ENCODE measurements at places on chromosomes 12 and 14.

- DNase-seq = no peak
Measured at GRCh38 chr14:76829013-76829365, 2.8 kb downstream of the LRRC74A start.

- no peak for DNase-seq
Measured at GRCh38 chr14:85281921-85282320, 248.0 kb upstream of the FLRT2 start.

DNA sequence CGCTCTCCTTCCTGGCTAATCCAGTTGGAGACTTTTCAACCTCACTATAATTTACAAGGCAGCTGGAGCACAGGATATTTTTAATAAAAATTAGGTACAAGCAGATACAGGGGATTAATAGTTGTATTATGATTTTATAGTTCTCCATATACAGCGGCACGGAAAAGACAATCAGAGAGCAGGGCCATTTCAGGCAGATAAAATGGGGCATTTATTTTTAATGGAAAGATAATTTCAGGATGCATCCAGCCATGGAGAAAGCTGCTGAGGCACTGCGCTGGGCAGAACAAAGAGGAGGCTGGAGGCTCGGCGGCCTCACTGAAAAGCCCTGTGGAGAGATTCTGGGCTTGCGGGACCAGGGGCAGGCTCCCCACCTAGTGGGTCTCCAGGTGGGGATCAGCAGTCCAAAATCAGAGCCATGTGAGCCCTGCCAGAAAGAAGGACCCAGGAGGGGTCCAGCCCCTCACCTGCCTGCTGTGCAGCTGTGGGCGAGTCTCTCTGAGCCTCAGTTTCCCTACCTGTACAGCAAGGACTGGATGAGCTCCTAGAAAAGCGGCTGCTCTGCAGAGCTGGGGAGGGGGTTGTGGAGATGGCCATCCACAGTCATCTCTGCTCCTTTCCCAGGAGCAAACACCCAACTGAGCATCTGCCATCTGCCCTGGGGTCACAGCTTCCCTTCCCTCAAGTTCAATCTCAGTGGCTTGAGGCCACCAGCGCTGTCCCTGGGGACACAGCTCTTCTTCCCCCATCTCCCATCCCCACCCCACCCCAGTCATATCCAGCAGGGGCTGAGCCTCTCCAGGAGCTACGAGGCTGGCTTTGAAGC lies 23.9 kb upstream of the C14orf180 start:
- no peak for DNase-seq

DNA sequence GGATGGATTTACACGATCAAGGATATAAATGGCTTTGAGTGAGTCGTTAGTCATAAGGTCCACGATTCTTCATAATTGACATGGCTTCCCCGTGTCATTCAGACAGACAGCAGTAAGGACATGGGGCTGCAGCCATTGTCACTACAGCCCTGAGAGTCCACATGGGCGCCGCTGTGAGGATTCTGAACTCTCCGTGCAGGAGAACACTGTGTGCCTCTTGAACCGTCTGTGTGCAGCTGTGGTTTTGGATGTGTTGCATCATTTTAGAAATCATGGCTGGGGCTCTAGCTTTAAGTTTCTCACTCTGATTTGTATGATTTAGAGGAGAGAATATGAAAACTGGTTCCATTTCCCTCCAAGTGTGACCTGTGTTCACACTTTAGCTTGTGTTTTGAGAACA lies 47.2 kb downstream of the NPAS3 start:
- no peak for DNase-seq

- DNase-seq = no peak
Measured at GRCh38 chr12:57010627-57011247, 4.4 kb upstream of the ZBTB39 start.

GRCh38 chr14:98187281-98187680 lies 1084.7 kb downstream of the BCL11B start:
- no peak for DNase-seq

GRCh38 chr14:103071544-103072251 lies 12.3 kb upstream of the LBHD2 start:
- DNase-seq = no peak

- DNase-seq = no peak
Measured at GRCh38 chr12:106220536-106220935, 27.3 kb downstream of the CKAP4 start.

GRCh38 chr12:23049180-23049579 lies 424.2 kb downstream of the ETNK1 start:
- peak; percentile 37 for DNase-seq

- DNase-seq = peak; percentile 51
Measured at GRCh38 chr14:95614349-95614748, 71.9 kb upstream of the TCL1B start.

DNA sequence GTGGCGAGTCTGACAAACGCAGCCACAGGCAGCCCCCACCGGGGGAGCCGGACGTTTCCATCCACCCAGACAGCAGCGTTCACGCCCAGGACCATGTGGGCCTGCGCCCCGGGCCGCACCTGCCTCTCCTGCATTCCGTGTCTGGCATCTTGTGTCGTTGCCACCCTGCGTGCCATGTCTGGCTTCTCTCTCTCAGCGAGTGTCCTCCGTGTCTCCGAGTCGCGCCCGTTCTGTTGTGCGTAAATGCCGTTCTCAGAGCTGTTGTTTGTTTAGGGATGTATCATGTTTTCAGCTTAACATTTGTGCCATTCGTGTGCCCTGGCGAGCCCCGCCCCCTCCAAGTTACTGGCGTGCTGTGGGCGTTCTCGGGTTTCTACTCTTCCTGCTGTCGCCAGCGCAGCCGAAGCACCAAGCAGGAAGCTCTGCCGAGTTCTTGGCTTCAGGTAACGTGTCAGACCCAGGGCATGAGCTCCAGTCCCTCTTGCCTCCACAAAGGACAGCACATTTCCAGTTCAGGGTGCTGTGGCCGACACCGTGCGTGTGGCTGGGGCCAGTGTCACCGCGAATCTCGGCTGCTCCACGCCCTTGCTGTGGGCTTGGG lies 34.6 kb downstream of the NOC4L start:
- peak; percentile 59 for DNase-seq

DNA sequence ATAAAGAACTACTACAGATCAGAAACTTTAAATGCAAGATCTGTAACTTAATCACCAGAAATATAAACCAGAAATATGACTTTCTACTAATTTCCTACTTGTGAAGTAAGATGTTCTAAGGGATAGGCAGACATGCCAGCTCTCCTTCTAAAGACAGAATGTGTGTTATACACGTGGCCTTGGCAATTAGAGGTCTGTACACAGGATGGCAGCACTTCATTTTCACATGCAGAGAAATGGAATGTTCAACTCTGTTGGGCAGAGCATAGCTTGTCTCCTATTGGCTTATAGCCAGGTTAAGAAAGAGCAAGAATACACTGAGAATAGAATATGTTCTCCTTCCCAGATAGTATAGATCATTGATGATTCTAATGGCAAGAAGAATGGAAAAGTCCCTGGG lies 403.8 kb downstream of the DAD1 start:
- DNase-seq = peak; percentile 0

DNA sequence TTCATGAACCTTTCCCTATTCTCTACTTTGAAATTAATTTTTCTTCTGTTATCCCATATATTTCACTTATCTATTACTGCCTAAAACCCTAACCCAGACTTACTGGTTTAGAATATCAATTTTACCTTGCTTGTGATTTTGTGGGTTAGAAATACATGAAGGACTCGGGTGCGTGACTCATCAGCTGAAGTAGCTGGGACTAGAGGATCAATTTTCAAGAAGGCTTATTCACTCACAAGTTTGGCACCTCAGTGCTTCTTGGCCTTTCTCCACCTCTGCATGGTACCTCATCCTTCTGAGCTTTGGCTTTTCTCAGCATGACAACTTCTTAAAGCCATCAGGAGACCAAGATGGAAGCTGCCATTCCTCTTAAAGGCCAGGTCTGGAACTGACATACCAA lies 57.8 kb downstream of the TMEM117 start:
- DNase-seq = no peak

GRCh38 chr12:121376754-121377697 lies 22.9 kb upstream of the RNF34 start:
- DNase-seq = peak; percentile 47

DNA sequence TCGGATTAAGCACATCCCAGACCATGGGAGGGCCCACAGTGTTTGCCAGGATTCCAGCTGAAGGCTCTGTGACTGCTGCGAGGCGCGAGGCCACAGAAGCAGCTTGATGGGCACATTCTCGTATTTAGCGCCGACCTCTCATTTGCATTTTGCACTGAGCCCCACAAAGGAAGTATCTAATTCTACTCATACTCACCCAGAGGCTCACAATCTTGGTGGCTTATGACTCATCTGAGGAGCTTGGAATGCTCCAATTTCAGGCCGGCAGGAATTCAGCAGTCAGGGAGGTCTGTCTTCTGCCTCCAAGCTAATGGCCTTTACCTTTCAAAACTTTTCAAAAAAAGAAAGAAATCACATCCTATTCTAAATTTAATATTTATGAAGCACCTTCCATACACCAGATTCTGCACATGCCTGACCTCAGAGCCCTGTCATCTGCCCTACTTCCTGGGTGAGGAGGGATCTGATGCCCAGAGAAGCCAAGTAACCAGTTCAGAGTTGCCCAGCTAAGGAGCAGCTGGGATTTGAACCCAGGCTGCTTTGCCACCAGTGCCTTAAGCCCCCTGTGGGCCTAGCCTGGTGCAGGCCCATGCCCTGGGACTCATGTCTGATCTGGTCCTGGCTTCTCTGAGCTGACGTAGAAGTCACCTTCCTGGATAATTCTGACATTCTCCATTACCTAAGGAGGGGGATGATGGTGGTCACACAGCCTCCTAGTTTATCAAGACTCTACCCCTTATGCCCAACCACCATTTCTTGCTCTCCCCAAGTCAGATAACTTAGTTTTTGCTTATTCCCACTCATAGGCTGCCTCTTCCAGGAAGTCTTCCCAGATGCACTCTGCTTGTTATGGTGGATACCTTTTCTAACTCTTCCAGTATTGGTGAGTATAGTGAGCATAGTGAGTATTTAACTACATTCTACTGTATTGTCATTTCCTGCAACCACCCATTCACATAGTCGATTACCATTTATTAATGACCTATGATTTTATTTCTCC lies 198.9 kb downstream of the RBM19 start:
- peak; percentile 65 for DNase-seq
